Lung (tissue), 17 donors: ENCODE measurements at places on chromosomes 7 and 10. TPM values are rescaled to one million over a fixed set of nuclear protein-coding genes. Genes with fewer than 3 reads are reported as not detected.
A peak's percentile ranks its signal among the peaks of the same experiment; 100 is the strongest.

DNA sequence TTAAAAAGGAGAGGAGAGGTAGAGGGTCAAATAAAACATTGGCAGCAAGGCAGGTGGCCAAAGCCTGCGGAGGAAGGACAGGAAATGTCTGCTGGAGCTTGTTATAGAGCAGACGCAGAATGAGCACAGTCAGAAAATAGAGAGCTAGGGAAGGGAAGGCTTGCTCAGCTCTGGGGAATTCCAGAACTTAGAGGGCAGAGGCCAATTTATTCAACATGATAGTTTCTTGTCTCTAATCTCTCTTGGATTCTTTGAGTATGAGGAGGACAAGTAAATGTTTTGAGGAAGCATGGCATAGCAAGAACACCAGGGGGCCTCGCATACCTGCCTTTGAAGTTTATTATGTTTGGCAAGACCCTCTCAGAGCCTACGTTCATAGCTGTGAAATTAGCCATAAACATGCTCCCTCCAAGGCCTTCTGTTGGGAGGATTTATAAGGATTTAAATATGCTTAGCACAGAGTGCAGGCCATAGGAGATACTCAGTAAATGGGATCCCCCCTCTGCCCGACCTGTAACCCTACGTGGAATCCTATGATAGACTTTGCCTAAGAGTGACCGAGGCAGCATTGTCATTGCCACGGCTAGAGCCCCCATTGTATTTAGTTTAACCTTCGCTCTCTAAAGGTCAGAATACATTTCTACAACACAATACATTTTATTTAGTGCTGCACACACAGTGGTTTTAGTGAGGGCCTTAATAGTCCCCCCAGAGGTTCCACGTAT, 293.9 kb downstream of the CCDC3 start:
- peak overlapping the region; percentile 79 for H3K27ac ChIP-seq
- DNase-seq: peak; percentile 73
- H3K36me3 ChIP-seq: no peaks in the 10 kb centered on the region

- H3K4me3 ChIP-seq: no peak overlapping the region
- no peaks in the 10 kb centered on the region for H3K27me3 ChIP-seq
- no peak for DNase-seq
- H3K36me3 ChIP-seq: no peaks in the 10 kb centered on the region
These were observed 1111.3 kb downstream of the TYW1 start for GRCh38 chr7:68107968-68108367.

- no peaks in the 10 kb centered on the region for H3K27me3 ChIP-seq
- no peaks in the 10 kb centered on the region for H3K4me1 ChIP-seq
- H3K4me3 ChIP-seq: no peak overlapping the region
- no peak overlapping the region for H3K27ac ChIP-seq
These were observed 11.2 kb downstream of the FAM237B start for GRCh38 chr7:90309872-90310271.

DNA sequence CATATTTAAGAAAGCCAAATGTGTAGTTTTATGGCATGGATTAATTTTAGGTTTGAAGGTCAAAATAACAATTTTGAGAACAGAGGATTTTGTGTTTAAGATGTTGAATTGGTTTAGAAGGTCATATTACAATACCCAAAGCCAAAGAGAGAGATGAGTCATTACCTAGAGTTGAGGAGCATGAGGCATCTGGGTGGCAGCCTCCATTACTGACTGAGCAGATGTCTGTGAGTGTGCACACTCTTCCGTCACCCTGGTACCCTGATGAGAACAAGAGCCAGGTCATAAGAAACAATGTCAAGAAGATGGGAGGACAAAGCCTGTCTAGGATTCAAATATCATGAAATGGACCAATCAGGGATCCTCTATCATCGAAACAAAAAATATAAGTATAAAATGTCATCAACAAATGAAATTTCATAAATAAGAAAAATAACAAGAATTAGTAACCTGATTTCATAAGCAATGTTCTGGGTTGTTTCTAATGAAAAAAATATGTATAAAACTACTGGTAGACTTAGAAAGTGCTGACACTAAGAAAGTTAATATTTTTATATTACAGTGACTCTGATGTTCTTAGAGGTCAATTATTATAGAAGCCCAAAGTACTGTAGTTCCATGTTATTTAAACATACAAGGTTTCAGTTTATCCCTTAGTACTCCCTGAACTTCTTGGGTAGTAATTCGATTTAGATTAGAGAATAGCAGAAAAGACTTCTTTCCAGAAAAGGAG, 20.0 kb downstream of the CUBN start:
- H3K4me3 ChIP-seq: no peak overlapping the region
- H3K4me1 ChIP-seq: peaks cover 13% of the 10 kb centered on the region
- H3K27ac ChIP-seq: no peak overlapping the region
- H3K36me3 ChIP-seq: no peaks in the 10 kb centered on the region
- DNase-seq: no peak

DNA sequence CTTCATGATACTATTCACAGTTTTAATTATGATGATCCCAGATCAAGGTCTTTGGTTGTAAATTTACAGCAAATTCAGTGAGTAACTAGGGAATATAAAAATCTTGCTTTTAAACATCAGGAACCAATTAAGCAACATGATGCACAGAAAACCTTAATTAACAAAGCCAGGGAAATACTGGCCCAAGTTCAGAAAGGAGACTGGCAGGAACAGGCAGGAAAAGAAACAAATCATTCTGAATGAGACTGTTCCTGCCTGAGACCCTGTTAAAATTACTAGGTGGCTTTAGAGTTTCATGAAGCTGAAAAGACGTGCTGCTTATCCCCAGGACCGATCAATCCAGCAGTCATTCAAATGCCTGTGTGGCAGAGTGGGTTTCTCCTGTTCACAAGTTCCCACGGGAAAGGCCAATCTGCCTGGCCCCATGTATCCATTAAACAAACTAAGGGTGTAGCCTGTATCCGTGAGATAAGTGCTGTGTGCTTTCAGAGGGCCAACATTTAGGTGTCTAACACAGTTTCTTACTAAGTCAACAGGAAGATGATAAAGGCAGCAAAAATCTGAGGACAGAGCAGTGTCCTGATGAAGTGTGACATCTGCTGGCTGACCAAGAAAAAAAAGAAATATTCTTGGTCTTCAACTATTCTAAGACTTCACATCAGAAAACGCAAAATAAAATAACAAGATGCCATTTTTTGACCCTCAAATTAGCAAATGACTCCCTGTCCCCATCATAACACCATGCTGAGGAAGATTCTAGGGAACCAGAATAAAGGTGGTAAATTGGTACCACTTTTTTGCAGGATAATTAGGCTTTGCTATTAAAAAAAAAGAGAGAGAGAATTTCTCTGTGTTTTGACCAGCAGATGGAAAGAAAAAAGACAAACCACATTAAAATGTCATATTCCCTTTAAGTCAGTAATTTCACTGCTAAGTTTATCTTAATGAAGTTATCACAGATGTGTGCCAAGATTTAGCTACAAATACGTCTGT, 34.2 kb downstream of the PUS7 start:
- H3K4me1 ChIP-seq: peaks cover 6% of the 10 kb centered on the region
- peaks cover 6% of the 10 kb centered on the region for H3K36me3 ChIP-seq
- H3K27me3 ChIP-seq: no peaks in the 10 kb centered on the region
- no peak overlapping the region for H3K27ac ChIP-seq
- no peak overlapping the region for H3K4me3 ChIP-seq

DNA sequence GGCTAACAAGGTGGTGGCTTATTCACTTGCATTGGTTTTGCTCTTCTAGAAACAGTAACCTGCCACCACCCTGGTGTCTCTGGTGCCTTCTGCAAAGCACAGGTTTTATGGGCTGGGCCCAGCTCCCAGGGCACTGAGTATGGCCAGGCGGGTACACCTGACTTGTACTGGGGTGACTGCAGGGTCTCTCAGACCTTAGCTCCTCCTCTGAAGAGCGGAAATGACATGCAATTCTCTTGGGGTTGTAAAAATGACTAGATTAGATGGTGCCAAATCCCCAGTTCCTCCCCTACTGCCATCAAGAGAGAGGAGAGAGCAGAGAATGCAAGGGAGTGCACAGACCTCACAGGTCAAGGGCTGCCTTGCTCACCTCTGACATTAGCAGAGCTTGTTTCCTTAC, 14.7 kb downstream of the ESYT2 start:
- no peaks in the 10 kb centered on the region for H3K27me3 ChIP-seq
- H3K36me3 ChIP-seq: no peaks in the 10 kb centered on the region
- no peak overlapping the region for H3K4me3 ChIP-seq
- peak overlapping the region; percentile 43 for H3K27ac ChIP-seq

DNA sequence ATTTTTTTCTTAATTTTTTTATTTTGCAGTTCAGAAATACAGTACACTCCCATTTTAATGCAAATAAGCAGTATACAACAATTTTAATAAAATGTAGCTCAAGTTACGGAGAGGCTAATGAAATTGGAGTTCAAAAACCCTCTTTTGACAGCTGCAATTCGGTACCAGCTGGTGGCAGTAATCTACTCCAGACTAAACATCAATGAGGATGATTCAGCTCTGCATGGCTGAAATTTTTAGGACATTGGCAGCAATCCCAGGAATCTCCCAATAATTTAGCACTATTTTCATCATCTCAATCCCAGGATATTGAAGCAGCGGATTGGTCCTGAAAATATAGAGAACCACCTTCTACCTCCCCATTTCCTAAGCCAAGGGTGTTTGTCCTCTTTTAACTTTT, 278.8 kb downstream of the CACNA2D1 start:
- DNase-seq: peak; percentile 25
- no peaks in the 10 kb centered on the region for H3K27me3 ChIP-seq
- no peaks in the 10 kb centered on the region for H3K4me1 ChIP-seq

- no peak overlapping the region for H3K4me3 ChIP-seq
- peaks cover 9% of the 10 kb centered on the region for H3K4me1 ChIP-seq
- H3K27me3 ChIP-seq: no peaks in the 10 kb centered on the region
- H3K27ac ChIP-seq: no peak overlapping the region
- DNase-seq: peak; percentile 60
These were observed 44.1 kb downstream of the GLI3 start for GRCh38 chr7:42192851-42193461.

DNA sequence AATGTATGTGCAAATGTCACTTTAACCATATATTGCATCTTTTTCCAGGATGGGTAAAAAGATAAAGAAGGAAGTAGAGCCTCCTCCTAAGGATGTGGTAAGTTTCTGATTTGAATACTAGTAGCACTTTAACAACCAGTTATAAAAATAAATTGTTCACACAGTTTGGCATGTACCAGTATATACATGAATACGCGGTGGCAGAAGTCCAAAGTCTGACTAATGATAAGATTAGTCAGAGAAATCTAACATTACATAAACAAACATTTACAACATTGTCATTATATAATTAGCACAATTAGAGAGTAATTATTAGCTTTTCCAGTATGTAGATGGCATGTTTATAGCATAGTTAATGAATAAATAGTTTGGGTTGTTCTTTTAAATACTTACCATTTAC, 4.1 kb downstream of the ARMC3 start:
- no peak for DNase-seq
- H3K36me3 ChIP-seq: no peaks in the 10 kb centered on the region
- H3K27me3 ChIP-seq: no peaks in the 10 kb centered on the region
- no peak overlapping the region for H3K4me3 ChIP-seq

GRCh38 chr10:22723343-22723779, 9.0 kb upstream of the PIP4K2A start:
- H3K27ac ChIP-seq: no peak overlapping the region
- no peaks in the 10 kb centered on the region for H3K36me3 ChIP-seq
- DNase-seq: no peak
- no peaks in the 10 kb centered on the region for H3K4me1 ChIP-seq
- H3K4me3 ChIP-seq: no peak overlapping the region

DNA sequence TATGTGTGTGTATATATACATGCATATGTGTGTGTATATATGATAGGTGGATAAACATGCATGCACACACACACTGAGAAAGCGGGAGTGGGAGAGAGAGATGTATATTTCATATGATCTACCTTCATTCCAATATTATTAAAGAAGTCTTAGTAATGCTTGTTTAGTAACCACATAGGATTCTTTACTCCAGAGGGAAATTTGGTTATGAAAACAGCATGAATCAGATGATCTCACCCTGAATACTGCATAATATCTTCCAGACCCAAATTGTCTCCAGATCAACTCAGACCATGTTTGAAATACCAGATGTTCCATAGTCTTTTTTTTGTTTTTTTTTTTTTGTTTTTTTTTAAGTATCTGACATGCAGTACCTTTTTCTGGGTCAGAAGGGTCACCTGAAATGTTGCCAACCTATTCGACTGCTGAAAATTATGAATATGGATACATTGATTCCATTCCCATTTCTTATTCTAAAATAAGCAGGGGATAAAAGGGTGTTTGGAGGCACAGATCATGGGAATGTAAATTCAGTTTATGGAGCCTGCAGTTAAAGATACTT, 17.4 kb downstream of the TES start:
- no peaks in the 10 kb centered on the region for H3K27me3 ChIP-seq
- no peak overlapping the region for H3K27ac ChIP-seq
- no peak for DNase-seq
- no peaks in the 10 kb centered on the region for H3K36me3 ChIP-seq
- H3K4me1 ChIP-seq: peaks cover 3% of the 10 kb centered on the region

DNA sequence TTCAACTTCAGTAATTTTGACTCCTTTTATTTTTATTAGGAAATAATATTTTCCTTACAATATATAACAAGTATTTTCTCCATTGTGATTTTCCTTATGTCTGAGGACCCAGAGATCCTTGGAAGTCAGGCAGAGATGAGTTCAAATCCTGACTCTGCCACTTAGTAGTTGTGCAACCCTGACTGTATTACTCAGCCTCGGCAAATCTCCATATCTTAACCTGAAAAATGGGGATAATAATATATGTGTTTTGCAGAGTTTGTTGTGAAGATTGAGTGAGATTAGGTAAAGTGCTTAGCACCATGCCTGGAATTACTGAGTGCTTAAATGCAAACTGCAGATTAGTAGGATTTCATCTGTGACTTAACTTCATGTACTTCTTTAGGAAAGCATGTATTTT, 120.5 kb upstream of the KLF14 start:
- H3K4me1 ChIP-seq: no peaks in the 10 kb centered on the region
- no peak overlapping the region for H3K4me3 ChIP-seq
- DNase-seq: no peak
- no peak overlapping the region for H3K27ac ChIP-seq
- no peaks in the 10 kb centered on the region for H3K36me3 ChIP-seq

USP54 gene
- 19.7 TPM for polyA plus RNA-seq

TSPAN15 gene
- polyA plus RNA-seq: 68.4 TPM

EPHB6 gene
- polyA plus RNA-seq: 3.2 TPM

ZNF853 gene
- 1.4 TPM for polyA plus RNA-seq

C1GALT1 gene
- 10.5 TPM for polyA plus RNA-seq

LIPJ gene
- polyA plus RNA-seq: 0.12 TPM

RTKN2 gene
- polyA plus RNA-seq: 26.6 TPM

ANXA8L1 gene
- 22.0 TPM for polyA plus RNA-seq

ABCB8 gene
- 28.9 TPM for polyA plus RNA-seq
